Left colon (tissue), 2 donors: ENCODE measurements at places on chromosomes 3 and 15. TPM values are rescaled to one million over a fixed set of nuclear protein-coding genes. Genes with fewer than 3 reads are reported as not detected.

- DNase-seq: peak; percentile 36
These were observed 435 bp downstream of the RAB27A start for GRCh38 chr15:55289011-55289745.

DNA sequence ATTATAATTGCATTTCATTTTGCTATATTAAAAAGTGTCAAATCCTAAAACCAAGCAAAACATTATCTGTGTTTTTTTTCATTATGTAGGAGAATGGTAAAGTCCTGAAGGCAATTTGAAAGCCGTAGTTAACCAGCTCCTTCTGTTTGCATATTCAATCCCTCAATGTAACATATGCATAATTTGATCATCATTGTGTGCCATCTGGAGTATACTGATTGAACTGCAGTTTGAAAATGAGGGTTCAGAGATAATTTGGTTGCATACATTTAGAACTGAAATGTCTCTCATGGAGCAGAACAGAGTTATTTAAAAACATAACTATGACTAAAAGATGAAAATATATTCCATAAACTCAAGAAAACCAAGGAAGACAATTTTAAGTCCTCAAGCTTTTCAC is 518.6 kb downstream of the GBE1 start:
- DNase-seq: no peak

DNA sequence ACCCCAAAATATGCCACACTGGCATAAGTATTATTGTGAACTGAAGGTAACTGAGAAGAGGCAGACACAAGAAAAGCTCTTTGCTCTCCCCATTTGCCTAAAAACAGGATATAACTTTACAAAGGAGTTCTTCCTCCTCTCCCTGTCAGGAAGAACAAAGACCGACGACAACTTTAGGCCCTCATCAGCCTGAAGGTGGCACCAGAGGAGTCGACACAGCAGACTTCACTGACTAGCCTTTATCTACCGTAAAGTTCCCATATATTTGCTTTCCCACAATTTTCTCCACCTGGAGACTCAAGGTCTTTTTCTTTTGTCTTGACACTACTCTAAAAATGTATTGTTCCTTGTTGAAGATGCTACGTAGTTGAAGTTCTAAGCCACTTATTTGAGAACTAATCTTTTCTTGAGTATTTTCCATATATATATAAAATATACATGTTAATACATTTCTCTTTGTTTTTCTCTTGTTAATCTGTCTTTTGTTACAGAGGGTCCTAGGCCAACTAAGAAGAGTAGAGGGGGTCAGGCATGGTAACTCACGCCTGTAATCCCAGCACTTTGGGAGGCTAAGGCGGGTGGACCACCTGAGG is 16.2 kb upstream of the XIRP1 start:
- DNase-seq: no peak

SH3GL3 gene
- total RNA-seq: not detected

SLC28A1 gene
- not detected for total RNA-seq

DNA sequence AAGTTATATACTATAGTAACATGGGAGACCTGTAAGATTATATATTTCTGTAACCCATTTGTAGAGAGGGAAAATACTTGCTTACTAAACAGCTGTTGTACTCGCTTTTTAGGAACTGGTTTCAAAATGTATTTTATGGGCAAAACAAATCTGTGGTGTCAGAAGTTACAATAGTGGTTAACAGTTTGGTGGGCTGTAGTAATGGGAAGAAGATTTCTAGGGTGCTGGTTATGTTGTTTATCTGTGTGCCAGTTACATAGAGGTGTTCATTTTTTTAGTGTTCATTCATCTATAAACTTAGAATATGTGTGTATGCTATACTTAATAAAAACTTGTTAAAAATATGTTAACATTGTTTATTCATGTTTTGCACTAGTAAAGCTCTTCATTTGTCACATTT is 42.1 kb downstream of the RNF111 start:
- no peak for DNase-seq

DNA sequence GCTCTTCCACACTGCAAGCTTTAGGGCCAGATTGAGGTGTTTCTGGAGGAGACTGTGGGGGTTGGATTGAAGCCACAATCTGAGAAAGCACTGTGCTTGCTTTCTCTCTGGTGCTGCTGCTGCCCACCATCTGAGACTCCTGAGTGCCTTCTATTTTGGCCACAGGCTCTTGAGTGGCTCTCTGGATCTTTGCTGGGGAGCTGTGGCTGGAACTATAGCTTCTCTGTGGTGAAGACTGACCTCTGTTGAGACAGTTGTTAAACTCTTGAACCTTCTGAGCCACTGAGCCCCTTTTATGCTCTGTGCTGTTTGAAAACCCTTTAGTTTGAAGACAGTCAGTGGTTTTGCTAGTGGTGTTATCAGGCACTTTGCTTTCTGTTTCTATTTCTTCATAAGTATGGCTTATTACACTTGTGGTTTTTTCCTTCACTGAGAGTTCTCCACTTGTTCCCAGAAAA is 108.7 kb upstream of the TSPAN3 start:
- no peak for DNase-seq

SH2D7 gene
- total RNA-seq: 0.89 TPM

KCNAB1 gene
- 3.3 TPM for total RNA-seq

PIK3R4 gene
- total RNA-seq: 21.2 TPM

- DNase-seq: no peak
These were observed 37.3 kb downstream of the CACNA1D start for GRCh38 chr3:53531749-53532148.

DUOXA2 gene
- 1.3 TPM for total RNA-seq

DNA sequence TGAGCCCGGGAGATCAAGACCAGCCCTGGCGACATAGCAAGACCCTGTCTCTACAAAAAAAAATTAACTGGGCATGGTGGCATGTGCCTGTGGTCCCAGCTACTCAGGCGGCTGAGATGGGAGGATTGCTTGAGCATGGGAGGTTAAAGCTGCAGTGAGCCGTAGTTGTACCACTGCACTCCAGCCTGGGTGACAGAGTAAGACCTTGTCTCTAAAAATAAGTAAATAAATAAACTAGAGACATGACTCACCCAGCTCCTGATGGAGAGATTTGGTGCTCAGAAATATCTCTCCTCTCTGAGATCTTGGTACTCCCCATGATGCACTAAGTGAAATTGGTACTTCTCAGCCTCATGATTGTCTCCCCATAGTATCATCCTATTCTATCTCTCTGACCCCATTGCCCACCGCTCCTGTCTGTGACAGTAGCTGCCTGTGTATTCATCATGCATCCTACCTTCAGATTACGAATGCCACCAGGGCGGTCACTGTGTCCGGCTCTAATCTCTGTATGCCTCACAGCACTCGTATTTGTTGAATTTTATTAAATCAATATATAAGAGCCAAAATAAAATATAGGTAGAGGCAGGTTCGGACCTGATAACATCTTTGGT is 50.9 kb downstream of the ABHD2 start:
- no peak for DNase-seq

- no peak for DNase-seq
These were observed 35.7 kb downstream of the RBPMS2 start for GRCh38 chr15:64739577-64740143.

GRCh38 chr3:57770009-57770827 is 14.1 kb downstream of the SLMAP start:
- DNase-seq: no peak
